Glutamatergic neuron (in vitro differentiated cells): ENCODE measurements at places on chromosomes 4 and X. TPM values are rescaled to one million over a fixed set of nuclear protein-coding genes. Genes with fewer than 3 reads are reported as not detected.

Gene TEC
- total RNA-seq: 0.37 TPM

Gene ADH1A
- not detected for total RNA-seq

Gene RAB41
- total RNA-seq: not detected

Gene NXF2B
- 0.74 TPM for total RNA-seq

Gene GCNA
- 2.5 TPM for total RNA-seq

GRCh38 chrX:103002576-103002975 is 61.4 kb downstream of the BEX1 start:
- H3K27me3 ChIP-seq: peaks cover 3% of the 10 kb centered on the region
- H3K36me3 ChIP-seq: no peaks in the 10 kb centered on the region
- H3K4me3 ChIP-seq: no peak overlapping the region
- no peak overlapping the region for H3K27ac ChIP-seq
- no peak for DNase-seq

DNA sequence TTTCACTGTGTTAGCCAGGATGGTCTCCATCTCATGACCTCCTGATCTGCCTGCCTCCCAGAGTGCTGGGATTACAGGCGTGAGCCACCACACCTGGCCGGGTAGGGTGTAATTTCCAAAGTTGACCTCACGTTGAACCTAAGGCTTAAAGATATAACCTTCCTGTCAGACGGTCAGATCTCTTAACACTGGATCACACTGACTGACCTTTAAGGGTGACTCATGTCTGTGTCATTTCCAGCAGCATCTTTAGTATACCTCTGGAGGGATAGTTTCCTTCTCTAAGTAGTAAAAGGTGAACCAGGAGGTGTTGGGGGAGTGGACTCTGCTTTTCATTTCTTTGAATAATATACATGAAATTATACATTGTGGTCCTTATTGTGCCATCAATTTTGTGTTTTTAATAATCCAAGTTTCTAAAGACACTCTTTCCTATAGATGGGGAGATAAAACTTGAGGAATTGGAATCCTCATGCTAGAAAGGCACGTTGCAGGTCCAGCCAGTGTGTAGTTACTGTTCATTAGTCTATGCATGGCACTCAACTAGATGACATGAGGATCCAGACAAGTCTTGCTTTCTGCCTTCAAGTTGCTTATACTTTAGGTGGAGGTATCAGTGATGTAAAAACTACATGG is 45.7 kb downstream of the ARHGAP10 start:
- H3K27me3 ChIP-seq: peaks cover 5% of the 10 kb centered on the region
- no peak overlapping the region for H3K4me3 ChIP-seq
- DNase-seq: no peak
- H3K36me3 ChIP-seq: no peaks in the 10 kb centered on the region
- peaks cover 20% of the 10 kb centered on the region for H3K4me1 ChIP-seq
- no peak overlapping the region for H3K27ac ChIP-seq

GRCh38 chr4:54930226-54930625 is 195.2 kb downstream of the KDR start:
- H3K4me1 ChIP-seq: peaks cover 12% of the 10 kb centered on the region
- H3K4me3 ChIP-seq: no peak overlapping the region
- no peak overlapping the region for H3K27ac ChIP-seq
- no peaks in the 10 kb centered on the region for H3K27me3 ChIP-seq
- peaks cover 4% of the 10 kb centered on the region for H3K36me3 ChIP-seq

DNA sequence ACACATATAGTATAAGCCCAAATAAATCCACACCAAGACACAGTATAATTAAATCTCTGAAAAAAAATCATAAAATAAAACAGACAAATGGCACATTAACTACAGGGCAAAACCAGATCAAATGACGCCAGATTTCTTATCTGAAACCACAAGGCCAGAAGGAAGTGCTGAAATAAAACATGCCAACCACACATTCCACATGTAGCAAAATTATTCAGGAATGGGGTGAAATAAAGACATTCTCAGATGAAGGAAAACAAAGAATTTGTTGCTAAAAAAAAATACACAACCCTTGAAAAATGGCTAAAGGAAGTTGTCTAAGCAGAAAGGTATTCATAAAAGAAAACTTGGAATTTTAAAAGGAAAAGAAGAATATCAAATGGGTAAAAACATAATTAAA is 4.5 kb upstream of the DCAF12L1 start:
- H3K4me1 ChIP-seq: no peaks in the 10 kb centered on the region
- H3K27ac ChIP-seq: no peak overlapping the region
- DNase-seq: no peak
- no peaks in the 10 kb centered on the region for H3K36me3 ChIP-seq
